Heart left ventricle (tissue), 16 donors: ENCODE measurements at places on chromosomes 4 and X.

DNA sequence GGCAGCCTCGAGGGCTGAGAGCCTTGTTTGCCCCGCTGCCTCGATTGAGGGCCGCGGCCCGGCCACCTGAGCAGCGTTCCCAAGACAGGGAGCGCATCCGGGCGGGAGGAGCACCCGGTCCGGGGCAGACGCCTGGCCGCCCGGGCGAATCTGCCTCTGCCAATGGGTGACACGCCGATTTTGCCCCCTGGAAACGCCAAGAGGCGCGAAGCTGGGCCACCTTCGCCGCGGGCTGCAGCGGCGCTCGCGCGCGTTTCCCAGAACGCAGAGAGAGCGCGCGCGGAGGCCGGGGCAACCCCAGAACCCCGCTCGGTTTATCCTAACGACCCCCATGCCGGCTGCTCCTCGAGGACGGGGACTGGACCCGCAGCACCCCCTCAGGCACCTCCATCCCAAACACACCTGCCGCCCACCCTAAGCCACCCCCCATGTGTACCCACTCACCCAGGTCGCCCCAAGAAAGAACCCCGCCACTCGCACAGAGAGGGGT is 575 bp downstream of the MAP7D2 start:
- no peak for DNase-seq

GRCh38 chr4:85833302-85833701 is 358.4 kb downstream of the ARHGAP24 start:
- no peak for DNase-seq

DNA sequence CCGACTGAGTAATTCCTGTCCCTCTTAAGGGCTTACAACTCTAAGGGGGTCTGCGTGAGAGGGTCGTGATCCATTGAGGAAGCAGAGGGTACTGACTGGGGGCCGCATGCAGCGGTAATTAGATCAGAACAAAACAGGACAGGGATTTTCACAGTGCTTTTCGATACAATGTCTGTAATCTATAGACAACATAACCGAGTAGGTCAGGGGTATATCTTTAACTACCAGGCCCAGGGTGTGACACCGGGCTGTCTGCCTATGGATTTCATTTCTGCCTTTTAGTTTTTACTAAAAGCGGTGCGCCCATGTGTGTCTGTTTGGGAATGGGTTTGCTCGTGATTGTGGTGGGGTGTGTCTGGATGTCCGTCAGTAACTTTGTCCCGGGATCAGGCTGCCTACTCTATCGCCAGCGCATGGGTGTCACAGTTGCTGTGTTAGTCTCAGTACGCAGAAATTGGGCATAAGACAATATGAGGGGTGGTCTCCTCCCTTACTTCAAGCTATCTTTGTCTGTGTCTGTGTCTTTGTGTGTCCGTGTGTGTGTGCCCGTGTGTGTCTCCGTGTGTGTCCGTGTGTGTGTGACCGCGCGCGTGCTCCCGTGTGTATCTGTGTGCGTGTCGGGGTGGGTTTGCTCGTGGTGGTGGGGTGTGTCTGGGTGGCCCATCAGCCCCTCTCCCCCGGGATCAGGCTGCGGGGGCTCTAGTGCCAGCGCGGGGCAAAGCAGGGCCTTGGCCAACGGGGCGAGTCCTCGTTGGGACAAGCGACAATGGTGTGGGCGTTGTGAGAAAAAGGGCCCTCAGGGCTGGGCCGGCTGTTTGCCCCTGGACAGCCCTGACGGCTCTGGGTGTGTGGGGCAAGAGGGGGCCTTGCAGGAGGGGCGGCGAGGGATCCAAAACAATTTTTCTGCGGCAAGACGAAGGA is 10.4 kb downstream of the FRG2 start:
- DNase-seq, result no peak

- no peak for DNase-seq
Measured at GRCh38 chrX:104172788-104173187, 6.5 kb downstream of the FAM199X start.

GRCh38 chr4:41012293-41012692 is 202.0 kb downstream of the APBB2 start:
- no peak for DNase-seq

GRCh38 chr4:77827343-77827742 is 8.2 kb upstream of the CNOT6L start:
- DNase-seq, result no peak

DNA sequence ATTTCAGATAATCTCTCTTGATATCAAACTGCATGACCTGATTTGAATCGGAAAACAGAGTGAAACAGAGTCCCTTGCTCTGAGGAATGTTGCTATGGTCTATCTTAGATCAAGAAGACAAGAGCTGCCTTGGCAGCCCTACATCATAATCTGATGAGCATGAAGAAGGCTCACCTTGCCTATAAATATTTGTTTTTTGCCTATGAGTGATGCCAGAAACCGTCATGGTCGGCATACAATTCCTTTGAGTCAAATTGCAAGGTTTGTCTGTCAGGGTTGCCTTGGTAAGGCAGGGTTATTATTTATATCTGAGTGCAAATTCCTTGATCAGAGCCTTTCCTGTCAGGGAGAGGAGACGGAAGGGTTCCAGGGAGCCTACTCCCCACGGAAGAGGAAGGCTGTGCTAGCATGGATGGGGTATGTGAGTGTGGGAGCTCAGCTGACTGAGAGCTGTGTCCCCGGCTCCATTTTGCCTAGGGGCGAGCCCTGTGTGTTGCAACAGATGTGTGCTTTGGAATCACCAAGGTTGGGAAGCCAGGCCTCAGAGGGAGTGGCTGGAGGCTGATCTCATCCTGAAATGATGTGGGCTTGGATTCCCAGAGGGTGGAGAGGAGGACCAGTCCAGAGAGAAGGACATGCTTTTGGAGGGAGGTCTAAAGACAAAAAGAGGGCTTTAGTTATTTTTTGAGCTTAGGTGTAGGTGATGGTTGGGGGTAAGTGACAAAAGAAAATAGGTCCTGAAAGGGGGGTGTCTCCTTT is 43.6 kb downstream of the RTL9 start:
- DNase-seq, result peak; percentile 22

DNA sequence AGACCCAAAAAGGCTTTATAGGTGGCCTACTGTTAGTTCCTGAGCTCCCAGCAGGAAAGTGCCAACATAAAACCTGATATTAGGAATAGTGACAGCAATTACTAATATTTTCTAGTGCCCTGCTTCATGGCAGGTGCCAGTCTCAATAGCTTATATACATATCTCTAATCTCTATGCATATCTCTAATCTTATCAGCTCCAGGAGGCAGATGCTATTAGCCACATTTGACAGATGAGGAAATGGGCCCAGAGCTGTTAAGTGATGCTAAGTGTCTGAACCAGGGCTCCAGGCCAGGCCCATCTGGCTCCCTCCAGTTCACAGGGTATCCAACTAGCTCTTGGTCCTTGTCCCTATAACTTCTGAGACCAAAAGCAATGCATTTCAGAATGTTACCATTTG is 142.5 kb downstream of the CHIC2 start:
- DNase-seq, result no peak

DNA sequence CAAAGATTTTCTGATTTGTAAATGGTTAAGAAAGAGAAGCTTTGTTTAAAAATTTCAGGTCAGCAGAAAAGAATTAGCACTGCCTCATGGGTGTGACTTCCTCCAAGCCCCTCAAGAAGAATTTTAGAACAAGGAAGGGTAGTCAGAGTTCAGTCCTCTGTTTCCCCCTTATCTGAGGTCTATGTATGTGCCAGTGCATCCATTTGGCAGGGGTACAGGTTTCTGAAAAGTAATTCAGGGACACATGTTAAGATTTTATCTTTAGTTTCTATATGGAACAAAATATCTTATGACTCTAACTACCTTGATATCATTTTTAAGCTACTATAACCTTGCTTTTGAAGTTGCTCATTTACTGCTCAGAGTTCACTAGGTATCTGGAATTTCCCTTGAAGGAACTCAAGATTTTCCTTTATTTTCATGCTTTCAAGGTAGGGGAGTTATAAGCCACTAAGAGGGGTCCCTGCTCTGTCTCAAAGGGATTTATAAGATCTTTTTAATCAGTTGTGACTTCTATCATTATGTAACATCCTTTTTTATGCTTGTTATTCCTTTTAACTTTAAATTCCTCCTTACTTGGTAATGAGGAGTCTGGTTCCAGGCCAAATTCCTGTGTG is 24.4 kb upstream of the PLK4 start:
- DNase-seq, result no peak

GRCh38 chr4:8201321-8201781 is 2.3 kb downstream of the SH3TC1 start:
- no peak for DNase-seq

DNA sequence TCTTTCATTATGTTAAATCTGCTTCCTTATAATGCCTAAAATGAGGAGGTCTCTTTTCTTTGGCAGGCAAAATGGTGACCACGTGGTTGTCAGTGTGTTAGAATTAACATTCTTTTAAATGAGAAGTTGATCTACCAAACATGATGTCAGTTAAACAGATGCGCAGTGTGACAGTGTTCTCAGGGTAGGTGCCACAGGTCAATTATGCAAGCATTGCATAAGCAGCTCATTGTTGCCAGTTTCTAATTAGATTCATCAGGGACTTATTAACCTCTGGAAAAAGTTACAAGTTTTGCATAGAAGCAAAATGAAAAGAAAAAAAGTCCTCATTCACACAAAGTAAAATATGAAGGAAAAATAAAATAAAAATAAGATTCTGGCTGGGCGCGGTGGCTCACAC is 324.1 kb upstream of the GALNT7 start:
- no peak for DNase-seq

DNA sequence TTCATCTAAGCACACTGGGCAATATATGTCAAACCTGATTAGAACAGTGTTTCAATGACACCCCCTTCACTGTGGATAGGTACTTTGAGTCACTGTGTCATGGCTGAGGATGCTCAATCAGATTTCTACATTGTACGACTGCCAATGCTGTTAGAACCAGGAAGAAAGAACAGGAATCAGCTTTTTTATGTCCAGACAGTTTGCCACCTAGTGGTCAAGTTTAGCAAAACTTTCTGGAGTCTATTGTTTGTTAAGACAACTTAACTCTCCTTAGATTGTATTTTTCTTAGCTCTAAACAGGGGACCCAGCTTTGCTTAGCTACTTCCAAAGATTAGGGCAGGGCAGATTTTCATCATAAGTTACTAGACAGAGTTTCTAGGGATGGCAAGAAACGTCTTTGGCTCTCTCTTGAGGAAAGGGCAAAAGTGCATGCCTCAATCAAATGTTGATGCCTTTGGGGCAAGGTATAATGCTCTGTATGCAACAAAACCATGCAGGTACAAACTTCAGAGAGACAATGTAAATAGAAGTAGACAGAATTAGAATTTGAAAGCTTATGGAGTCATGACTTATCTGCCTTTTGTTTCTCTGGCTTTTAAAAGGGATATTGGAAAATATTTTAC is 40.5 kb upstream of the BMP3 start:
- no peak for DNase-seq

- peak; percentile 79 for DNase-seq
Measured at GRCh38 chr4:112348488-112349158, 51.5 kb downstream of the ALPK1 start.

DNA sequence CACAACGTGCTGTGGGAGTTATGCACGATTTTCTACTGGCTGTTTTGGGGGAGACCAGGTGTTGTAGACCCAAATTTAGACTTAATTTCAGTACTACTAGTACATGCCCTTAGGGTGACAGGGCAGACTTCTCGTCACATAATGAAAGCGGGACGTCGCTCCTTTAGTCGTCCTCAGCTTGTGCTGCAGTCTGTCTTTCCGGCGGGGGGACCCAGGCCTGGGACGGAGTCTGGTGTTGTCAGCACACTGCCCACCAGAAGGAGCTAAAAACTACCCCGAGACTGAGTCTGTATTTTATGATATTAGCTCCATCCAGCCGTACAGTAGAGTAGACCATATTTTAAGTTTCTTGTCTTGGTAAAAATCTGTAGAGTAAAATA is 35.5 kb downstream of the NOP14 start:
- DNase-seq, result no peak

- DNase-seq, result no peak
Measured at GRCh38 chrX:80550722-80551121, 130.5 kb downstream of the TENT5D start.

GRCh38 chrX:24682739-24683432 is 10.8 kb upstream of the POLA1 start:
- DNase-seq, result no peak

DNA sequence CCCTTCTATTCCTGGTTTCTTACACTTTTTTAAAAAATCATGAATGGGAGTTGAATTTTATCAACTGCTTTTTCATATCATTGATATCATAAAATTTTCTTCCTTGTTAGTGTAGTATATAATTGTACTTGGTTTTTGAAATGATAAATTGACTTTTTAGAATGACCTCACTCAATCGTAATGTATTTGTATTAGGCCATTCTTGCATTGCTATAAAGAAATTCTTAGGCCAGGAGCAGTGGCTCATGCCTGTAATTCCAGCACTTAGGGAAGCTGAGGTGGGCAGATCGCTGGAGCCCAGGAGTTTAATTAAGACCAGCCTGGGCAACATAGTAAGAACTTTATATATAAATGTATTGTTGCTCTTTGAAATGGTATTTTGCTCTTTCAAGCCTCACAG is 6.3 kb downstream of the EXOC1 start:
- DNase-seq, result no peak

DNA sequence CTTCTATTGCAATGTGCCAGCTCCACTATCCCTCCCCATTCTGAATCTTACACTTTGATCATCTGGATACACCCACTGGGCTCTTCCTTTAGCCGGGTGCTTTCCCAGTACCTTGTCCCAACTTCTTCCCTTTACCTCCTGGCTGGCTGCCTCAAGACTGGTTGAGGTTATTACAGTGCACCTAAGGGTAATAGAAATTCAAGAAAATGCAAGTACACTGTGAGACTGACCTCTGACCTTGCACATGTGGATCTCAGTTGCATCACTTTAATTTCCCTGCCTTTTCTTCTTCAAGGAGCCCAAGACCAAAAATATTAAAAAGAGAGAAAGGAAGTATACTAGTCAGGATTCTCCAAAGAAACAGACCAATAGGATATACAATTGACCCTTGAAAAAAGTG is 53.9 kb upstream of the NOCT start:
- DNase-seq, result no peak

- no peak for DNase-seq
Measured at GRCh38 chr4:140254651-140255299, 100.8 kb upstream of the MAML3 start.

DNA sequence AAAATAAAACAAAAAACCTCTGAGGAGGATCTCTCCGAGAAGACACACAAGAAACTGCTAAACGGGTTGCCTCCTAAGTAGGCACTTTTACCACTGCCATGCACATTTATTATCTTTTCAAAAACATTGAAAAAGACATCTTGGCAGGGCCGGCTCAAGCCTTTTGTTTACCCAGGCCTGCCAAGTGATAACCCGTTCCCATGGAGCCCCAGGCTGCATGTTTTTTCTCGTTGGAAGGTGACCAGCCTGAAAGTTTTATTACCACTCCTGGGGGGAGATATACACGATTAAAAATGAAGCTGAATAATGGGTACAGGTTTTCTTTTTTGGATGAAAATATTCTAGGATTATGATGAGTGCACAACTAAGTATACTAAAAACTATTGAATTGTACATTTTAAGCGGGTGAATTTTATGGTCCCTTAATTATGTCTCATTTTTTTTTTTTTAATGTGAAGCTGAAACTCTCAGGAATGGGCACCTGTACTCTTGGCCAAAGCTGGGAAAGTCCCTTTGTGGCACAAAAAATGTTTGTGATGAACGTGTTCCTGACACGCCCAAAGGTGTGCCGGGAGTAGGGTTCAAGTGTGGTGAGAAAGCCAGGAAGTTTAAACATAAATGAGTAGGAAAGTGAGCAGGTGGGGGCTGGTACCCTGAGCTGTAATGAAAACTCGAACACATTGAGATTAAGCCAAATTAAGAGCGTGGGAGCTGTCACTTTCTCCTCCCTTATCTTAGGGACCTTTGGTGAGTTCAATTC is 1.5 kb upstream of the MAP7D2 start:
- DNase-seq, result no peak
